ENCODE measurements at places on chromosomes 16 and 17.

DNA sequence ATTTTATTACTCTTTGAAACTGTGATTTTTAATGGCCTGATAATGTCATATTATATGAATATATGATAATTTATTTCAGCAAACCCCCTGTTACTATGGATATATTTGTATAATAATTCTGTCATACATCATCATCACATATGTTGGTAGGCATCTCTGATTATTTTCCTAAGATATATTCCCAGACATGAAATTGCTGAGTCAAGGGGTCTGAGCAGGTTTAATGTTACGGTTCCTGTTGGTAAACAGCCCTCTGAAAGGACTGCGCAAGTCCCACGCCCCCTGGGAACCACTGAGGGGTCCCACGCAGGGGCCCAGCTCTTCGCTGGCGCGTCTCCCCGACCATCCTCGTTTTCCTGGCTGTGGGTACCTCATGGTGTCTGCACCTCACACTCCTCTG, 24.2 kb downstream of the SLC13A5 start:
- no peak for DNase-seq

DNA sequence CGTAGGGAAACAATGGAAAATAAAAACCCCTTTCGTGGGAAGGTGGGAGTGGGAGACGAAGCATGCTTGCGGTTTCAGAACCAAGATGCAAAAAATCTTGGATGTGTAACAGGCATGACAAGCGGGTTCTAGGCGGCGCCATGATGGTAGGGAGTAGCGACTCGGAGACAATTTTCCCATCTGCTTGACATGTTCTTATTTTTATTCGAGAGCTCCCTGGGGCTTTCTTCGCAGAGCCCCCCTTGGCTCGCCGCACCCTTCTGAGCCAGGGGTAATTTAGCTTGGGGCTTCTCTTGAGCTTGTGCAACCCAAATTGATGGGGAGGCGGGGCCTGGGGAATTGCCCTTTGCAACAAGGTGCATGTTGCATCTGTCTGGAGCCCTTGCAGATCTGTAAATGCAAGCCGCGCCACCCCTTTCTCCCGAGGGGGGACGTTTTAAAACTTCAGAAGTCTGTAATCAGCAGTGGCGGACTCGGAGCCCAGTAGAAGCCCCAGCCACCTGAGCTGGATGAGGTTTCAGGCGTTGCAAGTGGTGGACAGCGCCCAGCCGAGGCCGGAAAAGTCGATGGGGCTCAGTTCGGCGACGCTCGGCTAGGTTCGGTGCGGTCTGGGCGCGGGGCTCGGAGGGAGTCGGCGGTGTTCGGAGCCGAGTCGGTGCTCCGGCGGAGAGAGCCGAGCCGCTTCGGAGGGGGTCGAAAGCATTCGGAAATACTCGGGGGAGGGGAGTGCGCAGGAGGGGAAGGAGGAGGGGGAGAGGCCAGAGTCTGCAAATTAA, 2.9 kb downstream of the GNAO1 start:
- no peak for DNase-seq

DNA sequence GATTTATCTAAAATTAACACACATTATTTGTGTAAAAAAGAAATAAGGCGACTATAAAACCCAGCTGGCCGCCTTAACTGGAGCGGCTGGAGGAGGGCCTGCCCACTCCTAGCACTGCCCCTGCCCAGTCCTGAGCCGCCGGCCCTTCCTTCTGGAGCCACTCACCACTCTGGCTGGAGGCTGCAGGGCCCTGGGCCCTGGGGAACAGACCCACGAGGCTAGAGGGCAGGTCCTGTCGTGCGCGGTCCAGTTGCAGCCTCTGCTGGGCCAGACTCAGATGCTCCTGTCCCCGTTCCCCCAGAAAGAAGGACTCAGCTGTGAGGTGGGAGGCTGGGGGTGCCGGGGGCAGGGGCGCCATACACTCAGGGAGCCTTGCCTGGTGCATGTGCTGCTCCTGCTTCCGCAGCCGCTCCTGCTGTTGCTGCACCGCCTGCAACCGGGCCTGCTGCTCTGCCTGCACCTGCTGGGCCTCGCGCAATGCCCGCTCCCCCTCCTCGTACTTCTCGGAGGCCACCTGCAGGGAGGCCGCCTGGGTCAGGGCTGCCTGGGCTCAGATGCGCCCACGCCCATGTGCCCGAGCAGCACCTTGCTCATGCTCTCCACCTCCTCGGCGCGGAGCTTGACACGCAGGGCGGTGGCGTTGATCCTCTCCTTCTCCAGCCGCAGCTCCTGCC, 9.0 kb upstream of the MRPL38 start:
- no peak for DNase-seq

DNA sequence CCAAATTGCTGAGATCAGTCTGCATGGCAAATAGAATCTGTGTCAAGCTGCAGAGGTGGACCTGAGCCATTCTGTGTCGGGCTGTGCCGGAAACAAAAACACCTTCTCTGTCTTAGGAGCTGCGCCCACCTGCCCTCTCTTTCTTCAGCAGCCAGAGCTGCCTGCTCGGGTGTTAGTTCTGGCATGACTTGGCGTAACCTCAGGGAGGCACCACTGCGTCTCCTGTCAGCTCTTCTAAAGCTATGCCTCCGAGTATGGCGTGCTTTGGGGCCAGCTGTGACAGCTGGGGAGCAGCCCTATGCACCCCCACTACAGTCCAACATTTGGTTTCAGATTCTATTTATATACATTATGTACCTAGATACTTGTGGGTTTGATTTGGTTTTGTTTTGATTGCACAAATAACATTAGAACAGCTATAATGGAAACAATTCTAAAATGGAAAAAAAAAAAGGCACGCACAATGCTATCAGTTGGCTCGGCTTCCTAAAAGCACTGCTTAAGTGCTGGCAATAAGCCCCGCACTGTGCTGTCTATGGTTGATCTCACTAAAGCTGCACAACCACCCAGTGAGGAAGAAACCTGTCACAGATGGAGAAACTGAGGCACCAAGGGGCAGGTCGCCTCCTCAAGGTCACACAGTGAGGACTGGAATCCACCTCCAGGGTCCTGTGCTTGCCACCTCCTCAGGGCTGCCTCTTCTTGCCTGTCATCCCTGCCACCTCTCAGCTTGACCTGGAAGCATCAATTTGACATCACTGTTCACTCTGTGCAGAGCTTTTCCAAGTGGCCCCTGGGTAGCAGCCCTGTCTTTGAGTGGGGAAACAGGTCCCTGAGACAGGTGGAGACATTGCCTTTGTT, 18.7 kb upstream of the ADGRG1 start:
- DNase-seq: no peak

GRCh38 chr17:81612172-81612970, 24.5 kb downstream of the NPLOC4 start:
- DNase-seq: no peak

GRCh38 chr17:65667656-65668055, 106.2 kb upstream of the AXIN2 start:
- no peak for DNase-seq

DNA sequence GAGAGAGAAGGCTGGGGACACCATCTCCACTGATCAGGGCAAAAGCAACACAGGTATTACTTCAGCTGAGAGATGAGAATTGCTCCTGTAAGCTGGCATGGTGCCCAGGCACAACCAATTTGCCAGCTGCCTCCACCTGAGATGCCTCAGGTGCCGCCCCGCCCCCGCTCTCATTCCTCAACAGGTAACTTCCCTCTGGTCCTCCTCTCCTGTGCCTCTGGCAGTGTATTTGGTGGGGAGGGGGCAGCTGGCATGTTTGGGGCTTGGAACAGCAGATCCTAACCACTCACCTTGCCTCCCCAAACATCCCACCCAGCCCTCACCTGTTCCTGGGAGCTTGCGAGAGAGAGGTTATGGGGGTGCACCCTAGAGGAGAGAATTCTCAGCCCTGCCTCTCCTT, 2.9 kb upstream of the SRCIN1 start:
- DNase-seq: no peak

GRCh38 chr16:2366660-2367309, 26.3 kb upstream of the ABCA3 start:
- no peak for DNase-seq

DNA sequence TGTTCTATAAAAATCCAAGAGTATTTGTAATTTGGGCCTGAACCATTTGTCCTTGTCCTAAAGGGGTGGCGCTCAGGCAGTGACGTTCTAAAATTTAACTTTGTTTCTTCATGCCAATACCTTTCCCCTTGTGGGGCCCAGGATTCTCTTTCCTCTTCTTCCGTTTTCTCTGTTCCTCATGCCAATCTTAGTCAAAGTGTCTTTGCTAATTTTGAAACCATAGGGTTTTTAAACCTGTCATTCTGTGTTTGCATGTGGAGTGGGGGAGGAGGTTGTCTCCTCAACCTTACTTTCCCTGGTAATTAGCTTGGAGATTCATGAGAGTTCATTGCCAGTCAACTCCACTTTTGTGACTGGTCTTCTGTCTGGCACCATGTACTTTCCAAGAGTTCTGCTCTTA, 337.1 kb downstream of the MAF start:
- DNase-seq: no peak

DNA sequence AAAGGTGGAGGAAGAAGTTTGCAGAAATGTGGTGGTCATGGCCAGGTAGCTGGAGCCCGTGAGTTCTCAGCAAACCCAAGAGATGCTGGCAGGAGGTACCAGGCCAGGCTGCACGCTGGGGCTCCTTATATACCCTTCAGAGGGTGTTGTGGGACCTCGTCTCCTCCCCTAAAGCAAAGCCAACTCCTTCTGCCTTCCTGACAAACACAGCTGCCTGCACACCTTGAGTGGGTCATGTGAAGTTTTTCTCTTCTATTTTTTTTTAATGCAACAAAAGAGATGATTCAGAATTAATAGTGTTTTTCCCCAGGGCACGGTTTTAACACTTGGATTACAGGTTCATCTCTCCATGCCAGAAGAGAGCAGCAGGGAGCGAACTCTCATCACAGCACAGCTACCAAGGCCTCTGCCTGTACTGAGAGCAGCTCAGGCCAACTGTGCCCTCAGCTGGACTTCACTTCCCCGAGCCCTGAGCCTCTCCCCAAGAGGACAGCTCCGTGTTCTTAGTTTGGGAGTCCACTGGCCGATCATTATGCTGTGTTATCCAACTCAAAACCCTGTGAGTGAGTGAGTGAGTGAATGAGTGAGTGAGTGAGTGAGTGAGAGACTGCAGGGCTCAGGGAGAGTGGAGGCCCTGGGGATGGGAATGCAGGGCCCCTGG, at the start of gene KRT15:
Gene KRT15 (minus strand): TSS at position 102 of the 661 bp plus-strand sequence. CDS start 63 bp downstream, at position 39.
- DNase-seq: no peak

DNA sequence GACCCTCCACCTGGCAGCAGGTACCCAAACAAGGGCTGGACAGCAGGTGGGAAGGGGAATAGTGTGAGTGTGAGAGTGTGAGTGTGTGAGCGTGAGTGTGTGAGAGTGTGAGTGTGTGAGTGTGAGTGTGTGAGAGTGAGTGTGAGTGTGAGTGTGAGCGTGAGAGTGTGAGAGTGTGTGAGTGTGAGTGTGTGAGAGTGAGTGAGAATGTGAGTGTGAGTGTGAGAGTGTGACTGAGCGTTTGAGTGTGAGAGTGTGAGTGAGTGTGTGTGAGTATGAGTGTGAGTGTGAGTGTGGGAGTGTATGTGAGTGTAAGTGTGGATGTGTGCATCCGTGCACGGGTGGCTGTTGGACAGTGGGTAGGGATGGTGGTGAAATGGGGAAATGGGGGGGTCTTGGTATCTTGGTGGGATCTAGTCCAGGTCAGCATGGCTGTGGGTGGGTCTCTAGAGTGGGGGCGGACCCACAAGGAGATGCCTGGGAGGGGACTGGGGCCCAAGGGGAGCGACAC, 408 bp downstream of the ADGRG1 start:
- no peak for DNase-seq

DNA sequence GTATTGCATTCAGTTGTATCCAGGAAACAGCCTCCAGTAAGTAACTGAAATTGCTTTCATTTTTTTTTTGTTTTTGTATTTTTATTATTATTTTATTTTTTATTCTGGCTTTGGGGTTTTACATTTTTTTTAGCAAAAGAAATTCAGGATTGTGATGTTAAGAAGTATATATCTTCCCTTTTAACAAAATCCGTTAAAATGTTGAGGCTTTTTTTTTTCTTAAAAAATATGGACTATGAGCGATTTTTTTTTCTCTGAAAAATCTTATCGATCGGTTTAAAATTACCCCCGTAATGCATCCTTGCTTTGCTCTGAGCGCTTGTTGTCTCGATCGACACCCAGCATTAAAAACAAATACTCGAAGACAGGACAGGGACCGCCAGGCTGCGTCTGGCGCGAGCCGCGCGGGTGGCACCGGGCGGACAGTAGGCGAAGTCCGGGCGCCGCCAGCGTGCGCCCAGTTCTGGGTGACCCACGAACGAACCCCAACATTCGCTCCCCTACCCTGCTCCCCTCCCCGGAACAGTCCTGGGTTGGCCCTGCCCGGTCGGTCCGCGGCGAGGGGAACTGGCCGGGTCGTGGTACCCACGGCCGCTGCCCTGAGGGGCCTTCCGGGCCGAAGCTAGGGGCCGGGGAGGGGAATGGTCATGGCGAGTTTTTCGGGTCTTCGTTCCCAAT, 482 bp downstream of the BAHCC1 start:
- DNase-seq: no peak

GRCh38 chr16:84048270-84048669, 5.7 kb upstream of the SLC38A8 start:
- DNase-seq: no peak

GRCh38 chr17:16304830-16305229, 48.4 kb downstream of the CENPV start:
- DNase-seq: no peak

DNA sequence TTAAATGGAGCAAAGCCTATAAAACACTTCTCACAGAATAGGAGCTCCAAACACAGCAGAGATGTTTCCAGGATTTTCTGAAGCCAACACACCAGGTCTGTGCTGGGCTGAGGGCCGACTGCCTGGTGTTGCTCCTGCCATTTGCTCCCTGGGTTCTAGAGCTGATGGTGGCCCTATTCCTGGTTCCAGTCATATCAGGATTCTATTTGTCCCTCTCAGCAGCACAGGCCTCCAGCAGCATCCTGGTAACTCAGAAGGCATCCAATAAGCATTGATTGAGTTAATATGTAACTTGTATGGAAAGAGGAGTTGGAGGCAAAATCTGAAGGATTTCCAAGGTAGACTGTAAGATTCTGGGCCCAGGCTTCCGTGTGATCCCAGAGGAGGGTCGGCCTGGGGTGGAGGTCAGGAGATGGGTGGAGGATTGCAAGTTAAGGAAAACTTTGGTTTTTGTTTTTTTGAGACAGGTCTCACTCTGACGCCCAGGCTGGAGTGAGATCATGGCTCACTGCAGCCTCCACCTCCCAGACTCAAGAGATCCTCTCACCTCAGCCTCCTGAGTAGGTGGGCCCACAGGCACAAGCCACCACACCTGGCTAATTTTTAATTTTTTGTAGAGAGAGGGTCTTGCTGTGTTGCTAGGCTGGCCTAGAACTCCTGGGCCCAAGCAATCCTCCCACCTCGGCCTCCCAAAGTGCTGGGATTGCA, 5.7 kb downstream of the NUPR1 start:
- no peak for DNase-seq

GRCh38 chr17:21677911-21678310, 14.4 kb upstream of the KCNJ18 start:
- no peak for DNase-seq

DNA sequence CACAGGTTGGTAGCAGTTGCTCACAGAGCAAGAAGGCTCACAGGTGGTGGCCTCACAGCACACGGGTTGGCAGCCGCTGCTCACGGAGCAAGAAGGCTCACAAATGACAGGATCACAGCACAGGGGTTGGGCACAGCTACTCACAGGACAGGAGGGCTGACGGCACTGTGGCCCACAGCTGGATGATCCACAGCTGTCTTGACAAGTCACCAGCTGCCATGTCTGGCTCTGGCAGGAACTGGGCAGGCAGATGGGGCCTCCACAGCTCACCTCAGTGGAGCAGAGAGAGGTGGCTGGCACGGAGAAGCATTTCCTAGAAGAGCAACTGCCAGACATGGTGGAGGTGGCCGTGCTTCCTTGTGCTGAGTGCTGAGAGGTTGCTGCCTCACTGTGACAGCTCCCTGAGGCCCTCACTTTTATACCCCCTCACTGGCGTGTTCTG, at the start of gene KRTAP16-1:
Gene KRTAP16-1 (minus strand): TSS at position 392 of the 442 bp plus-strand sequence. CDS start 56 bp downstream, at position 336.
- DNase-seq: peak; percentile 59

All from activated naive CD4-positive, alpha-beta T cell (primary cell).